Iris pigment epithelial cell (primary cell): ENCODE measurements at places on chromosomes 2 and 18.

DNA sequence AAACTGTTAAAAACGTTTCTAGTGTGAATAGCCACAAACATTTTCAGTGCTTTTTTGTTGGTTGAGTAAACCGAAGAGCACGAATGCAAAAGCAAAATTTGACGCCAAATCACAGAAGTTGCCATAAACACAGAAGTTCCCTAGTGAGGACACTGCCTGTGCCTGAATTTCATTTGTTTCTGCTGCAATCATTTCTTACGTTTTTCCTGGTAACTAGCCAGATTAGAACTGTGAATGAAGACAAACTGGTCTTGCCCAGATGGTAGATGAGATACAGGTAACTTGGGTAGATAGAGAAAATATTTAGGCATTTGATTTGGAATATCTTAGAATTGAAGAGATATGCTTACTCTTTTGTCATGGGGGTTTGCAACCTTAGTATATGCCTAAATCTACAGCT lies 9.8 kb upstream of the TBR1 start:
- DNase-seq: no peak

DNA sequence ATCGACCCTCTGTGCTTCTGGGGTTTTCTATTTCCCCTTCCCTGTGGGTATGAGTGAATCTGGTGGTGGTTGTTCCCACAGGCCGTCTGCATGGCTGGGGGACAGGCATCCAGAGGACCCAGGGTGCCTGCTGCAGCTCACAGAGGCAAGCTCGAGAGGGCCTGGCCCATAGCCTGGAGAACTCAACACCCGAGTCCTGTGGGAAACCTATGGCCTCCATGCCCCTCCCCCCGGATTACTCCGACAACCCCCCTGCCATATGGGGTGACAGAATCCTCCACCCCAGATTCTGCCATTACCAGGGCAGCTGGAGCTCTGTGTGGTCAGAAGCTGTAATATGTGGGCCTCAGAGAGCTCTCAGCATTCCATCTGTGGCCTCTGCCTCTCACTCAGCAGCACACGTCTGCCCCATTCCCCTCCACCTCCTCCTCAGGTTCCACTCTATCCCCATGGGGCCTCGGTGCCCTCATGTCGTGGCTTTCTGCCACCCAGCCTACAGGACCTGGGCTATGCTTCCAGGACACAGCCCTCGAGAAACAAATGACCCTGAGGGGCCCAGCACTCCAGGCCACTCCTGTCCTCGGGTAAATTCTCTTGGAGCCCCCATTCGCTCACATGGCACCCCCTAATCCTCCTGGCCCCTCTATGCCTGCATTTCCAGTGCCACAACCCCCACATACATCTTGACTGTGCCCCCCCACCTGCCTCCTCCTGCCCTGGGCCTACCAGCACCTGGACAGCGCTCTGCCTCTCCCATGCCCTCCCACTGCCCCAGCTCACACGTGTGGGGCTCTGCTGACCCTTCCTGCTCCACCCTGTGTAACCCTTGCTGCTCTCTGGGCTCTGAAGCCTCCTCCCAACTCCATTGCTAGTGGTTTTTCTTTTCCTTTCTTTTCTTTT lies 3.6 kb downstream of the MZT2A start:
- DNase-seq: no peak

DNA sequence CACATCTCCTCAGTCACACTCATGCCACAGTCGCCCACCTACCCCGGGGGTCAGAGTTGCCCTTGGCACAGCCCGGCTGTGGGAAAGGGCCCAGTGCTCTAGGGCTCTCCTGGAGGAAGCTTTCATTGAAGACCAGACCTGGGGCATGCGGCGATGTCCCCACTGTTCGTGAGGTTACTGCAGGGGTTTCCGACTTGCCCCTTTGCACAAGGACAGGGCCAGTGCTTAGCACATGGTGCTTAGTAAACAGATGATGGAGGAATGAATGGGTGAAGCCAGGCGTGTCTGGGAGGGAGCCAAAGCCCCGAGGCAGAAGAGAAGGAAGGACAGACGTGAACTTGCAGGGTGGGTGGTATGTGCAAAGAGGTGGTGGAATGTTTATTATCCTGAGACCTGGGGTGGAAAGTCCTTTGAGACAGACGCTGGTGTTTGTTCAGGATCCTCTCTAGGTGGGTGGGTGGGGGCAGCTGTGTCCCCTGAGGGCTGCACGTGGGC lies 205.9 kb upstream of the ARL4C start:
- no peak for DNase-seq

GRCh38 chr2:29376541-29376940 lies 261.3 kb downstream of the CLIP4 start:
- no peak for DNase-seq

DNA sequence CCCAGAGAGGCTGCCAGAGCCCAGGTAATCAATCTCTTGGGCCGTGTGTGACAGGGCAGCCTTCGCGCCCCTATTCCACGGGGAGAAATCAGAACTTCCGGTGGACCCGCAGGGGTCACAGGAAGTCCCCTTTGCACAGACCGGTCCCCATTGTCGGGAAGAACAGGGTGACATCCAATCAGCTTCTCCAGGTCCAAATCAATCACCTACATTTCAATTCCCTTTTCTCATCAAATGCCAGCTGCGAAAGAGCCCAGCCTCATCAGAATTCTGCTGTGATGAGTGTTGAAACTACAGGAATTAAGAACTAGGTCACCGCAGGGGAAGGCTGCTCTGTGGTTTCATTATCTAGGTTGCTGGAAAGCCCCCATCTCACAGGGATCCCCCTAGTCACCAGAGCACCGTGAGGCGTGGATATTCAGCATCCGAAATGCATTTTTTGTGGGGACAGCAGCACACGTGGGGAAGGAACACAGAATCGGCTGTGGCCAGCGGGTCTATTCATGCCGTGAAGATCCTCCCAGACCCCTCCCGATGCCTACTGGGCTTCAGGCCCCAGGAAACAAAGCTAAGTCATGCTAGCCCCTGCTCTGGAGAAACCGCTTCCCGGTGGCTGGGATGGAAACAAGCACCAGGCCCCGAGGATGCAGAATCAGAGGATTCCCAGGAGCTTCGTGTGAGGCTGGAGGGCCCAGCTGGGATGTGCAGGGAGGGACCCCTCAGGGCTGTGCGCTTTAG lies 193.7 kb upstream of the ID2 start:
- DNase-seq: no peak

DNA sequence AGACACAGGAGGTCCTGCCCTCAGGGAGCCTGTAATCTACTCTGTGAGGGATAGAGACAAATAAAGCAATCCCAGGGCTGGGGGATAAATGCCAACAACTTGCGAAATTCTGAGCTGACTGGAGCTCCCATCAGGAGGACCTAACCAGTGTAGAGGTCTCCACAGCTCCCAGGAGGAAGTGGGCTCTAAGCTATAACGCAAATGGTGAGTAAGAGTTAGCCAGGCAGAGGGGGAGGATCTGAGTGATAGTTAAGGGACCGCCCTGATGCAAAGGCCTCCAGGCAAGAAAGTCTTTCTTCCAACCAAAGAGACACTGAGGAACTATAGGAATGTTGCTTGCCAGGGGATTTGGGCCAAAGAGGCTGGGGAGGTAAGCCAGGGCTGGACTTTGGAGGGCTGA lies 16.0 kb upstream of the ZNF532 start:
- peak; percentile 68 for DNase-seq
